ENCODE measurements at places on chromosomes 1 and 21. TPM values are rescaled to one million over a fixed set of nuclear protein-coding genes. Genes with fewer than 3 reads are reported as not detected.

DNA sequence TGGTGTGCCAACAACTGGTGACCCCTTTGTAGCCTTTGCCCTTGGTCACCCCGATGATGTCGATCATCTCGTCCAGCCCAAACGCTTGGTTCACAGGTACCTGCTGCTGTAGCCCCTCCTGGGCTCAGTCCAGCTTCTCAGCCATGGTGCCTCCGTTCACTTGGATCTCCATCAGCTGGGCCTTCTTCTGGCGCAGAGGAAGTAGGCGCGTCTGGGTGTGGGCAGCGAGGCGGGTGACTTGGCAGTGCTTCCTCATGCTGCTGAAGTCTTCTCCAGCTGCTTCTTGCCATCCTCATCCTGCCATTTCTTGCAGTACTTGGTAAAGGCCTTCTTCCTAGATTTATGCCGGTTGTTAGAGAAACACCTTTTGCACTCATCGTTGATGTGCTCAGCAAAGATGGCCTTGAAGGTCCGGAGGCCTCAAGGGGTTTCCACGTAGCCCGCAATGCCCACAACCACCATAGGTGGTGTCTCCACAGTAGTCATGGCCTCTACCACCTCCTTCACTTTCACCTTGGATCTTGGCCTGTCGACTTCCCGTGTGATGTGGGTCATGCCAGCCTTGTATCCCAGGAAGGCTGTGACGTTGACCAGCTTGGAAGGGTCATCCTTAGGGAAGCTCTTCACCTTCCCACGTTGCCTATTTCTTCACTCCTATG, 13.0 kb downstream of the DOP1B start:
- H3K36me3 ChIP-seq = peaks cover 48% of the 10 kb centered on the region
- DNase-seq = no peak
- H3K27me3 ChIP-seq = no peaks in the 10 kb centered on the region

- H3K4me1 ChIP-seq = peaks cover 33% of the 10 kb centered on the region
- H3K4me3 ChIP-seq = peak within 1 kb of the TSS; percentile 85
- DNase-seq = peak; percentile 88
- no peaks in the 10 kb centered on the region for H3K27me3 ChIP-seq
These were observed at the start of gene SCP2 for GRCh38 chr1:52927212-52928014. SCP2 (plus strand) TSS chr1:52927276; CDS start chr1:52927397, 121 bp downstream.

GRCh38 chr1:181117648-181118449, 29.3 kb downstream of the IER5 start:
- no peaks in the 10 kb centered on the region for H3K27me3 ChIP-seq
- peaks cover 16% of the 10 kb centered on the region for H3K4me1 ChIP-seq
- peak; percentile 50 for DNase-seq
- H3K36me3 ChIP-seq = no peaks in the 10 kb centered on the region

DNA sequence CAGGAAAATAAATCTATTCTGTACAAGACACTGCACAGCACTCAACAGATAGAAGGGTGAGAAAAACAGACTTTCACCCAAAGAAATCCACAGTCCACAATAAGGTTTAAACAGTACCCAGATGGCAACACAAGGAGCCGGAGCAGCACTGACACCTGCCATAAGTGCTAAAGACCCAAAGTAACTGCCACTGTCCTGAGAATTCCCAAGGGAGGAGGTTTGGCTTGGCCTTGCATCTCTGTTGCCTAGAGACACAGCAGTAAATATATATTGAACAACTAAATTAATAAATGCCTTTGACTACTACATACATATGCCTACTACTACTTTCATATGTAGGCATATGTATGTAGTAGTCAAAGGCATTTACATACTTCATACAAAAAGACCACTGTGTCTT, 68.0 kb downstream of the VAV3 start:
- no peaks in the 10 kb centered on the region for H3K4me1 ChIP-seq
- no peaks in the 10 kb centered on the region for H3K36me3 ChIP-seq
- no peaks in the 10 kb centered on the region for H3K27me3 ChIP-seq
- no peak overlapping the region for H3K4me3 ChIP-seq
- H3K27ac ChIP-seq = peak overlapping the region; percentile 61

- peak overlapping the region; percentile 26 for H3K27ac ChIP-seq
- H3K27me3 ChIP-seq = no peaks in the 10 kb centered on the region
- peaks cover 18% of the 10 kb centered on the region for H3K4me1 ChIP-seq
- H3K36me3 ChIP-seq = no peaks in the 10 kb centered on the region
- no peak overlapping the region for H3K4me3 ChIP-seq
These were observed 33.5 kb downstream of the SYF2 start for GRCh38 chr1:25198663-25199252.

GRCh38 chr1:85049735-85050166, 1.5 kb upstream of the MCOLN3 start:
- no peak overlapping the region for H3K27ac ChIP-seq
- peak; percentile 24 for DNase-seq
- no peaks in the 10 kb centered on the region for H3K36me3 ChIP-seq
- peaks cover 50% of the 10 kb centered on the region for H3K27me3 ChIP-seq
- H3K4me3 ChIP-seq = no peak overlapping the region

The SELL gene
- not detected for total RNA-seq

The OR13G1 gene
- not detected for total RNA-seq

The GUK1 gene
- 238 TPM for total RNA-seq

The LRRC38 gene
- total RNA-seq = not detected
